ENCODE measurements at places on chromosomes 5 and 9.

- peak; percentile 52 for DNase-seq
These were observed 318.8 kb downstream of the PIK3R1 start for GRCh38 chr5:68534131-68534940.

- peak; percentile 26 for DNase-seq
These were observed 679 bp downstream of the DOLK start for GRCh38 chr9:128946571-128947276.

- DNase-seq, result peak; percentile 3
These were observed 8.0 kb upstream of the SEMA4D start for GRCh38 chr9:89505911-89506310.

- peak; percentile 47 for DNase-seq
These were observed 13.3 kb upstream of the RECK start for GRCh38 chr9:36023260-36024048.

GRCh38 chr9:38160613-38161215, 91.7 kb upstream of the SHB start:
- DNase-seq, result no peak

DNA sequence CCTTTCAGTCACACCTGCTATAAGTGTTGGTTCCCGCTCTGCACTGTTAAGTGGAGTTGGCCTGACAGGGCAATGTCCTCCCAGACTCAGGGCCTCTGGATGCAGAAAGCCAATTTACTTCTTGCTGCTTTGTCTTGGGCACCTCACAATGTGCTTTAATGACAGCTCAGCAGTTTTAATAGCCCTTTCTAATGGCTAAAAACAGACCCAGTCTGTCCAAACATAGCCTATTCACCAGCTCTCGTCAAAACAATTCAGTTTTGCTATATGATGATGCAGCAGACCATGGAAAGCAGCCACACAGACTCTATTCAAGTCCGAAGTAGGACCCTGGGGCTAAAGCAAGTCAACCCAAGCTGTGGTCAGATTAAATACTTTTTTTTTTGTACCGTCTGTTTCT, 529.1 kb upstream of the SEMA6A start:
- no peak for DNase-seq

Data from astrocyte (in vitro differentiated cells and primary cell).